ENCODE measurements at places on chromosomes 7 and 10.

- no peak for DNase-seq
These were observed 1073.9 kb downstream of the NXPH1 start for GRCh38 chr7:9507290-9507689.

- DNase-seq: peak; percentile 42
These were observed 49.8 kb upstream of the TMEM273 start for GRCh38 chr10:49237985-49238384.

DNA sequence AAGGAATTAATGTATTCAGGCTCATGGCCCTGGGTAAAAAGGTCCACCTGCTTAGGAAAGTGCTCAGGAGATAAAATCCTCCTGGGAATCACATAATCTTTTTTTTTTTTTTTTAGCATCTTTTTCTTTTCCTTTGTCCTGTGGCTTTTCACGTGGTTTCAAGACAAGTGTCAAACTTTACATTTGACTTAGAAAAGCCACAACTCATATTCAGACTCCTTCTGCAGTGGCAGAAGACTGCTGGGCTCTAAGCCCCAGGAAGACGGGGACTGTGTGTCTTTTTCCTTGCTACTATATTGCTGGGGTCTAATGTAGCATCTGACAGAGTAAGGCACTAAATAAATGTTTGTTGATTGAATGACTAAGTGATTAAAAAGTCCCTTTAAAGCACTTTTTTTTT lies 127.5 kb upstream of the ANKRD1 start:
- no peak for DNase-seq

- DNase-seq: no peak
These were observed 922.9 kb upstream of the LRRN3 start for GRCh38 chr7:110168010-110168409.

GRCh38 chr7:25256333-25256819 lies 28.1 kb upstream of the NPVF start:
- DNase-seq: no peak

DNA sequence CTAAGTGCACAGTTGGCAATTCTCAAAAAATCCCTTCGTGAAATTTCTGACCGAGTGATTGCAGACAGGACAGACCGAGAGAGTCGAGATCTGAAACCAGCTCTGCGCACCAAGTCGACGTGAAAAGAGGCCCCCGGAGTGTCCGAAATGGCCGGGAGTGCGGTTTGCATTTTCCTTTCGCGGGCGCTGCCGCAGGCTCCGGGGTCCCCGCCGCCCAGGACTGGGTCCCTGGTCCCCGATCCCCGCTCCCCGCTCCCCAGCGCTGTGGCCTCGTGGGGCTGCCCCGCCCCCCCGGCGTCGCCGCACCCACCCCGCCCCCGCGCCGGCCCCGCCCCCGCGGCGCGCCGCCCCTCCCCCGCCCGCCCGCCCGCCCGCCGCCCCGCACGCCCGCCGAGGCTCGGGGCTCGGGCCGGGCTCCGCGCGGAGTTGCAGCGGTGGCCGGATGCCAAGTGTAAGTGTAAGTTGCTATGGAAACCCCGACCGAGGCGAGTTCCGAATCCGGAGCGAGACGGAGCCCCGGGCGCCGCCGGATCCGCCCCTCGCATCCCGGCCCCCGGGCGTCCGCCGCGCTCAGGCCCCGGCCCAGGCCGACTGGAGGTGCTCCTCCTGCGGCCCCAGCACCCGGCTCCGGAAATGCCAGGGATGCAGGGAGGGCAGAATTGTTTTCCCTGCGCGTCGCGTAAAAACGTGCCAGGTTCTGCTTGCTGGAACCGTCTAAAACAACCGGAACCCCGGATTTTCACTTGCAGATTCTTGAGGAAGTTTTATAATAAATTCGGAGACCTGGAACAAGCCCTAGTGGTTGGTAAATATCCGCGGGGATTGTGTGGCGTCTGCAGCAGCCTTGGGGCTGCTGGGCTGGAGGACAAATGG lies 4.6 kb downstream of the BMI1 start:
- DNase-seq: peak; percentile 79

- DNase-seq: no peak
These were observed 10.0 kb upstream of the STK31 start for GRCh38 chr7:23700046-23700445.

GRCh38 chr7:137258552-137258951 lies 85.0 kb downstream of the PTN start:
- no peak for DNase-seq

- DNase-seq: peak; percentile 73
These were observed 15.1 kb downstream of the FAM53B start for GRCh38 chr10:124728830-124729661.

GRCh38 chr10:103473261-103473671 lies 5.8 kb downstream of the CALHM3 start:
- DNase-seq: no peak

- DNase-seq: peak; percentile 8
These were observed 130.7 kb downstream of the BAMBI start for GRCh38 chr10:28807760-28808613.

- DNase-seq: no peak
These were observed 236.5 kb downstream of the SKAP2 start for GRCh38 chr7:26627891-26628341.

- no peak for DNase-seq
These were observed 331.5 kb downstream of the DNAJB6 start for GRCh38 chr7:157668221-157668883.

- DNase-seq: no peak
These were observed 30.6 kb downstream of the GARS1 start for GRCh38 chr7:30625283-30625682.

- DNase-seq: no peak
These were observed 1.6 kb upstream of the EPC1 start for GRCh38 chr10:32348297-32349198.

DNA sequence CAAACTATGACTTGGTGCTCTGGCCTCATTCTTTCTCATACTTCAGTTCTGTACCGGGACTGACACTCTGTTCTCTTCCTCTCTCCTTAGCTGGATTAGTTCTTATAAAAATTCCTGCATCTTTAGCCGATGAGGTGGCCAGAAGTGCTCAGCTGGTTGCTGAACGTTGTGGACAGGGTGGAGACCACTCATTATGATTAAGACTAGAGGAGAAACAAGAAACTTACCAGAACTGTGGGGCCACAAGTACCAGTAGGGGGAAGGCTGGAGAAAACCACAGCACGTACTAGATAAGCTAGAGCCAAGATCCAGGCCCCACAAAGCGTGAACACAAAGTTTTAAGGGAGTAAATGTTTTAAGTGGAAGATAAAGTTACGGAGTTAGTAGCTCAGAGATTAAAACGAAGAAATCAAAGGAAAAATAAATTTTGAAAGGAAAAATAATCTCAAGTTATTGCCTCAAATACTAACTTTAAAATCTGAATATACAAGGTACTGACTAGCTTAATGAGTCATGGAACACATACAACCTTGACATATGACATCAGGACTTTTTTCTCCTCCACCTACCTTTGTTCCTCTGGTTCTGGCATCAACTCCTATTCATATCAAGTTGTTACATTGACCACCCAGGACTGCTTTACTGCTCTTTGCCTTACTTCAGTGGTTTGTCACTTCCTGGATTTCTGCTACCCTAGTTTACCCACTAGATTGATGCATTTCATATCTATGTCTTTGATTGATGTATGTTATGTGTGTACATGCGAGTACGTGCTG lies 469.0 kb downstream of the TFEC start:
- DNase-seq: no peak

DNA sequence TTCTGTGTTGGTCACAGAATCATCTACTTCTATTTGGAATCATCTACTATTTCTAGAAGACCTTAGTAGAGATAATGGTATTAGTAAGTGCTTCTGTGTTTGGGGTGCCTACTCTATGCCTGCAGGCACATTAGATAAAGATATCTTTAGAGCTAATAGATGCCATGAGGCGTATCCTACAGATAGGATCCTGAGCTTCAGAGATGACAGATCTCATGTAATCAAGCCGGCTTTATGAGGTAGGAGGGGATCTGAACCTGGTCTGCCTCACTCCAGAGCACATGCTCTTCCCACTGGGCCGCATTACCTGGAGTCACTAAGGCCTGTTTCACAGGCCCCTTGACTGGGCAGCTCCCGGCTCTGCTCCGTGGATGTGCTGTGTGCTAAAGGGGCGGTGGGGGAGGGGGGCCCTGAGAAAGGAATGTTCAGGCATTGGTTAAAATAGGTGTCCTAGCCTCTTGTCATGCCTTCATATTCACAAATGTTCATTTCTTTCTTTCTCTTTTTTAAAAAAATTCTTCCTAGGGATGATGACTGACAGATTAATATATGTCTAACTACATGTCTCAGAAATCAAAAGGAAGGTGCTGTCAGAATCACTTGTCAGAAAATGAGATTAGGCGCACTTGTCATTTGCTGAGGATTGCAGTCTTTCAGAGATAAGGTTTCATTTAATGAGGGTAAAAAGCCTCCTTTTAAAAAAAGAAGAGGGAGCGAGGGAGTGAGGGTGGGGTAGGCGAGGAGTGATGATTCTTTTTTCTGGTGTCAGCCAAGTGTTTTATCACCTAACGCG lies 458.0 kb upstream of the GALNT17 start:
- DNase-seq: no peak

DNA sequence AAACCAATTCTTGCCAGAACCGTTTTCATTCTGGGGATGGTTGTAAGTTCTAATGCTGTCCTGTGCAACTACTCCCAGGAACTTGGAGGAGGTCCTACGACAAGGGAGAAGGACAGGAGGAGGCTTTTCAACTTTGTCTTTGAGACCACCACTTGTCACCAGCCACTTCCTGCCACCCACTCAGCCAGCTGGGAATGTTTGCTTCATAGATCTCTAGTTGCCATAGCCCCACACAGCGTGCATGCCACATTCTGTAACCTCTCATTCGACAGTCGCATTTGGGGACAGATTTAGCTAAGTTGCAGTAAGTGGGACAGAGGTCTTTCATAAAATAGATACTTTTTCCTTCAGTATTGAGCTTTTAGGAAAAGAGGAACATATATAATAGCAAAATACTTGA lies 78.0 kb downstream of the TAF3 start:
- DNase-seq: no peak

DNA sequence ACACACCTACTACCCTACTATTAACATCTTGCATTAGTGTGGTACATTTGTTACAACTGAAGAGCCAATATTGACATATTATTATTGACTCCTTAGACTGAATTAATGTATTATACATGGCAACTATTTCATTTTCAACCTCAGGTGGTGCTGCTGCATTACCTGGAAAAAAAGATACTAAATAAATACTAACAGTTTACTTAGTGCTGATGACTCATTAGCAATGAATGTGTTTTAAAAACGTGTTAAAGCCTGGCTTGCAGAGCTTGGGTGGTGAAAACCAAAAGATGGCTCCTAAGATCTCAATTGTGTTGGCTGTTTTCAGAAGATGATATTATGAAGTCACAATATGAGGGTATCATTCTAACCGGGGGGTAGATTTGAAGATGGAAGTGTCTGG lies 34.8 kb downstream of the CFAP43 start:
- DNase-seq: no peak

GRCh38 chr10:114350751-114351150 lies 53.6 kb downstream of the AFAP1L2 start:
- no peak for DNase-seq

GRCh38 chr7:113945018-113945938 lies 26.5 kb upstream of the PPP1R3A start:
- no peak for DNase-seq

GRCh38 chr7:107232568-107233090 lies 63.8 kb downstream of the HBP1 start:
- no peak for DNase-seq

- no peak for DNase-seq
These were observed 80.3 kb upstream of the CDCA7L start for GRCh38 chr7:22025983-22026382.

DNA sequence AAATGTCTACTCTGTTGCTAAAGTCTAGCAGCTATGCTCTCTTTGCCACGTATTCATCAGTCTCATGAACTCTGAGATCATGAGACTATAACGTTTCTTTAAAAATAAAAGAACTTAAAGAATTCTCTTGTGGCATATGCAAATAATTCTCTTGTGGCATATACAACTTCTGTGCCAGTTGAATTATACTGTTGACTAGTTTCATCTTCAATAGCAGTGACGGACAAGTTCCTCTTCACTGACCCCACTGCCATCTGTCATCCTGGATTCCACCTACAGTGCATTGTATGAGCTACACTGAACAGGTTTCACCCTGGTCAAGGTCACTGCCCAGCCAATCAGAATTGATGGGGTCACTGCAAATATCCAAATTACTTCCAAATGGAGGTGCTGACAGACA lies 88.2 kb downstream of the CD36 start:
- peak; percentile 64 for DNase-seq

- no peak for DNase-seq
These were observed 105.3 kb upstream of the TNRC18 start for GRCh38 chr7:5528815-5529442.

DNA sequence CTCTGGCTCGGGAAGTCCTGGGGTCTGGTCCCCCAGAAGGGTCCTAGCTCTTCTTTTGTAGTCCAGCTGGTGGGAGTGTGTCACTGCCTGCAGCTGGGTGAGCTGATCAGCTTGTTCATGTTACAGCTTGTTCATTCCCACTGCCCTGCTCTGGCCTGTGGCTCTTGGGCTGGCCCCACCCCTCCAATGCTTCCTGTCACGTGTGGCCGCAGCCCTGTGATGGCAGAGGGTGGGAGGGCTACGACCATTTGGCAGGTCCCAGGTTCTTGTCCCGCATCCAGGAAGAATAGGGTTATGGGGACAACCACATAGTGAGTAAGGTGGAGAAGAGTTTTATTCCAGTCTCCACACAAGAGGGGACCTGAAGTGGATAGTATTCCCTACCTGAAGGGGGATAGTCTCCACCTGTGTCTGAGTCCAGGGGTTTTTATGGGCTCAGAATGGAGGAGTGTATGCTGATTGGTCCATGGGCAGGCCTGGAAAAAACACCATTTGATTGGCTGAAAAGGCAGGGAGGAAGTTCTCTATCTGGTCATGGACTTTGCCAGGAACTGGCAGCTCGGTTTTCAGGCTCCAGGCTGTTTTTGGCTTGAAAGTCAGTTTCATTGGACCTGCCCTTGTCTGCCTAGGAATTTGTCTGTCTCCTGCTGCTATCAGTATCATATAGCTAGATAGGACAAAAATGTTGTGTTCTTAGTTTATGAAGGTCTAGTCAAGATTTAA lies 13.1 kb downstream of the SDHAF3 start:
- DNase-seq: no peak

- DNase-seq: peak; percentile 58
These were observed 23.8 kb upstream of the AKR1C1 start for GRCh38 chr10:4939224-4940072.

GRCh38 chr7:22356701-22357310 lies at the start of gene RAPGEF5:
RAPGEF5 (minus strand) TSS chr7:22357154; CDS start chr7:22357060, 94 bp downstream.
- DNase-seq: no peak

GRCh38 chr10:52316001-52316400 lies 1.9 kb downstream of the DKK1 start:
- DNase-seq: no peak

- DNase-seq: no peak
These were observed 21.1 kb downstream of the FAM133B start for GRCh38 chr7:92569137-92569536.

All from suppressor macrophage treated with lipopolysaccharide for 1 hour (primary cell).